ENCODE measurements at places on chromosomes 6 and 20.

DNA sequence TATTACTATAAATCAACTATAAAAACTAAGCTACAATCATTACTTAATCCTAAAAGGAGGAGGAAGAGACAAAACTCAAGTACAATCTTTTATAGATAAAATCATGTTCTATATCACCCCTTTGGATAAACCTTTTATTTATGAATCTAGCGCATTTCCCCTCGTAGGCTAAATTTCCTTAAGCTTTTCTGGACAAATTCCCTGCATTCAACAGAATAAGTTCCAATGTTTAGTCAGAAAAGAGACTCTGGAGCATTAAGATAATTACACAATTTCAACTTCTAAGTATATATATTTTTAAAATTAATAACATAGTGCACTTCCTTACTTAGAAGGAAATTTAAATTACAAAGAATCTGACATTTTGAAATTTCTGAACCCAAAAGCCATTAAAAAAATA, 37.9 kb downstream of the ATXN1 start:
- DNase-seq = no peak

GRCh38 chr20:10928841-10929421, 255.1 kb upstream of the JAG1 start:
- no peak for DNase-seq

GRCh38 chr6:26465776-26466175, 8.0 kb downstream of the BTN2A1 start:
- no peak for DNase-seq

- DNase-seq = no peak
Measured at GRCh38 chr6:120935908-120936307, 398.4 kb downstream of the TBC1D32 start.

DNA sequence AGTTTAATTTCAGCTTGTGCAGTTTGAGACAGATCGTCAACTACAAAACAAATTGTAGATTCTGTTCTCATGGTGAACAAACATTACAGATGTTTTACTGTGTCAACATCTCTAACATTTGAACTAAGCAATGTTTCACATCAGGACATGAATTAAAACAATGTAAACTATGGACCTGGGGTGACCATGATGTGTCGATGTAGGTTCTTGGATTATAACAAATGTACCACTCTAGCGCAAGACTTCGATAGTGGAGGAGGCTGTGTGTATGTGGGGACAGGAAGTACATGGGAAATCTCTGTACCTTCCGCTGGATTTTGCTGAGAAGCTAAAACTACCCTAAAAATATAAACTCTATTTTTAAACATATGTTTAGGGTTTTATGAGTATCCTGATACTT, 17.1 kb downstream of the HIVEP2 start:
- no peak for DNase-seq

DNA sequence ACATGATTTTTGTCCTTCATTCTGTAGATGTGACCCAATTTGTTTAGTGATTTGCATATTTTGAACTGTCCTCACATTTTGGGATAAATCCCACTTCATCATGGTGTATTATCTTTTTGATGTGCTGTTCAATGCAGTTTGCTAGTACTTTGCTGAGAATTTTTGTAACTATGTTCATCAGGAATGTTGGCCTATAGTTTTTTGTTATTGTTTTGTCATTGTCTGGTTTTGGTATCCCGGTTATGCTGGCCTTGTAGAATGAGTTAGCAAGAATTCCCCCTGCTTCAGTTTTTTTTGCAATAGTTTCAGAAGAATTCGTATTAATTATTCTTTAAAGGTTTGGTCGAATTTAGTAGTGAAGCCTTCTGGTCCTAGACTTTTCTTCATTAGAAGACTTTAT, 11.9 kb downstream of the KIF25 start:
- DNase-seq = no peak

DNA sequence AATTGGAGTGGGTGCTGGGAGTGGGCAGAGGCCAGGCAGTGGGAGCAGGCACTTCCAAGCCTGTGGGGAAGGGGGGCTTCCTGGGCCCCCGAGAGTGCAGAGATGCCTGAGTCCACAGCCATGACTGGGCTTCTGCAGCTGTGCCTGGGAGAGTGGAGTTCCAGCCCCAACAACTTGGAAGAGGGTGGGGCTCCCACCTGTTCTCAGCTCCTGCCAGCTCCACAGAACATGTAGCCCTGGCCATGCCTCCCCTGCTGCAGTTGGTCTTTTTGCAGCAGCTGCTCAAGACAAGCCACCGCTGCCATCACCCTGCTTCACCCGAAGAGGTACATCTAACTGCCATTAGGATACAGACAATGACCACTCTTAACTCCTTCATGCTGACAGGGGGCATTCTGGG, 1092.3 kb downstream of the KHDRBS2 start:
- DNase-seq = no peak

DNA sequence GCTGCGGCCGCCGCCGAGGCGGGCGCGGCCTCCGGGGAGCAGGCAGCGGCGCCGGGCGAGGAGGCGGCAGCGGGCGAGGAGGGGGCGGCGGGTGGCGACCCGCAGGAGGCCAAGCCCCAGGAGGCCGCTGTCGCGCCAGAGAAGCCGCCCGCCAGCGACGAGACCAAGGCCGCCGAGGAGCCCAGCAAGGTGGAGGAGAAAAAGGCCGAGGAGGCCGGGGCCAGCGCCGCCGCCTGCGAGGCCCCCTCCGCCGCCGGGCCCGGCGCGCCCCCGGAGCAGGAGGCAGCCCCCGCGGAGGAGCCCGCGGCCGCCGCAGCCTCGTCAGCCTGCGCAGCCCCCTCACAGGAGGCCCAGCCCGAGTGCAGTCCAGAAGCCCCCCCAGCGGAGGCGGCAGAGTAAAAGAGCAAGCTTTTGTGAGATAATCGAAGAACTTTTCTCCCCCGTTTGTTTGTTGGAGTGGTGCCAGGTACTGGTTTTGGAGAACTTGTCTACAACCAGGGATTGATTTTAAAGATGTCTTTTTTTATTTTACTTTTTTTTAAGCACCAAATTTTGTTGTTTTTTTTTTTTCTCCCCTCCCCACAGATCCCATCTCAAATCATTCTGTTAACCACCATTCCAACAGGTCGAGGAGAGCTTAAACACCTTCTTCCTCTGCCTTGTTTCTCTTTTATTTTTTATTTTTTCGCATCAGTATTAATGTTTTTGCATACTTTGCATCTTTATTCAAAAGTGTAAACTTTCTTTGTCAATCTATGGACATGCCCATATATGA, 3.2 kb downstream of the MARCKS start:
- no peak for DNase-seq

All from activated T-cell treated with anti-CD3 and anti-CD28 coated beads for 1 hour (primary cell).